ENCODE measurements at places on chromosomes 2 and 18. TPM values are rescaled to one million over a fixed set of nuclear protein-coding genes. Genes with fewer than 3 reads are reported as not detected.

The LYG2 gene
- not detected for total RNA-seq

The EML4 gene
- 42.3 TPM for total RNA-seq

- DNase-seq = no peak
These were observed 18.1 kb upstream of the MAPRE3 start for GRCh38 chr2:26952374-26952773.

- no peak for DNase-seq
These were observed 89.2 kb downstream of the PLCL1 start for GRCh38 chr2:197893403-197894177.

DNA sequence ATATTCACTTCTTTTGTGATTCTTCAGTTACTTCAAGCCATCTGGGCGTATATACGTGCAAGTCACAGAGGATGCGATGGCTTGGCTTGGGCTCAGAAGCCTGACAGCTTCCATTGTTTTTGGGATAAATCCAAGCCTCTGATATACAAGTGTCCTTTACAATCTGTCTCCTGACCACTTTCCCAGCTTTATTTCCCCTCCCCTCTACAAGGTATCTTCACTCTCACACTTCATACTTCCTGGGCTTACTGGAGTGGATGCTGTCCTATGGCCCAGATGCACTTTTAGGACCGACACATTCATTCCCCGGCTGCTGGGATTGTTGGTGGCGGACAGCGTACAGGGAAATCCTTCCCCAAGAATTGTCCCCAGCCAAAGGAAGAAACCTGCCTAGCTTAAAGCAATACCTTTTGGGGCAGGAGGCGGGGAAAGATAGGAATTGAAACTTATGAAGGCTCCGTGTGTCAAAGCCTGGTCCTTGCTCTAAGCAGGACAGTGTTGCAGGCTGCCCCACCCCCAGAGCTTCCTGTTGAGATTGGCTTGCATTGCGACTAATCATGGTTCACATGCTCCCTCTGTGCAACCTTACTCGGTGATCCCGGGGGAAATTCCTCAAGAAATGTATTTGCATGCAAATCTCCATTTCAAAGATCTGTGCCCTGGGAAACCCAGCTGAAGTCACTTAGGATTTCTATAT lies 802.9 kb upstream of the ID2 start:
- DNase-seq = no peak

GRCh38 chr2:158013891-158014290 lies 87.8 kb upstream of the UPP2 start:
- no peak for DNase-seq

DNA sequence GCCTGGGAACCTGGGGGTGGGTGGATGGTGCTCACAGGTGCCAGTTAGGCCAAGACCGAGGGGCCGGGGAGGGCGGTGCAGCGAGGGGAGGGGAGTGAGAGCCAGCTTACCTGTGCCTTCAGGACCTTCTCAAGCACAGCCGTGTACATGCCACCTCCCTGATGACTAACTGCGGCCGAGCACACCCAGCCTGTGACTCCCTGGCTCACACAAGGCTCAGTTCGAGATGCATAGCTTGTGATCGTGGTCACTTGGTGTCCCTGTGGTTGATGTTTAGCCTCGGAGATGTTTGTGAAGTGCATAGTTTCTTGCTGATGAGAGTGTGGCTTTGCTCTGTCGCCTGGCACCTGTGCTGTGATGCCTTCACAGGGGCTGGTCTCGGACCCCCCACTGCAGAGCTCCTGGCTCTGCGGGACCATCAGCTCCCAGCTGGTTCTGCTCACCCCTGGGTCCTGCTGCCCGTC lies 84.5 kb upstream of the ODC1 start:
- DNase-seq = no peak
